ENCODE measurements at places on chromosomes 16 and 17.

DNA sequence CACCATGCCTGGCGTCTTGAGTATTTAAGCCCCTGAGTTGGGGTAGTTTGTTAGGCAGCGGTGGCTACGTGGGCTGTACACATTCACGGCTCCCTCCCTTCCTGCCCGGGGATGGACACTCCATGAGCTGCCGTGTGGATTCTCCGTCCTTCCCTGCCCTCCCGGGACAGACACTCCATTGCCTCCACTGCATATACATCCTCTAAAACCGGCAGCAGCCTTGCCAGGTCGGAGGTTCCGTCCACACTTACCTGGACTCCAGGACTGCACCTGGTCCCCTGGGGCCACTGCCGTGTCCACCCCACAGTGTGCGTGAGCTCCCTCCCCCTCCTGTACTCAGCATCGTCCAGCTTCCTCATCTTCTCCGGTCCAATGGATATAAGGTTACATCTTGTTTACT, 3.5 kb upstream of the SPATA2L start:
- no peak for DNase-seq

DNA sequence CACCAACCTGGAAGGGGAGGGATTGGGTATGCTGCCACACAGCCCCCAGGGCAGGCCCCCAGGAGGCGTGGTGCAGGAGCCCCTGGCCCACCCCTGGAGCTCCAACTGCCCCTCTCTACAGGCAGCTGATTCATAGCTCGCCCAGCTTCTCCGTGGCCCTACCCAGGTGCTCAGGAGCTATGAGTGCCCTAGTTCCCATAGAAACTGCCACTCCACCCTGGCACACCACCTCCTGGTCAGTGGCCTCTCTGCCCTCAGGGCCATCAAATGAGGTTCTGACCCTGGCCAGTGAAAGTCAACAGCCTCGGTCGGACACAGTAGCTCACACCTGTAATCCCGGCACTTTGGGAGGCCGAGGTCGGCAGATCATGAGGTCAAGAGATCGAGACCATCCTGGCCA, 18.0 kb downstream of the CNGB1 start:
- no peak for DNase-seq

DNA sequence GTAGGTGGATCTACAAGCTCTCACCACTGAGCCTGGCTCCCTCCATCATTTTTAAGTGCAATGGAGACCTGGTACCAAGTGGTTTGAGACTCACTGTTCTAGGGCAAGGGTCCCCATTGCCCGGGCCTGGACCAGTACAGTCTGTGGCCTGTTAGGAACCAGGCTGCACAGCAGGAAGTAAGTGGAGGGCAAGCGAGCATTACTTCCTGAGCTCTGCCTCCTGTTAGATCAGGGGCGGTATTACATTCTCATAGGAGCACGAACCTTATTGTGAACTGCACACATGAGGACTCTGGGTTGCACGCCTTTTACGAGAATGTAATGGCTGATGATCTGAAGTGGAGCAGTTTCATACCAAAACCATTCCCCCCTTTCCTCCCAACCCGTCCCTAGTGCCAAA, 6.8 kb upstream of the ZNF594 start:
- no peak for DNase-seq

GRCh38 chr16:1772908-1773702, at the start of gene MRPS34:
TSS of gene MRPS34 (minus strand) at chr16:1773134. CDS start at chr16:1773119, 15 bp downstream.
- DNase-seq, result peak; percentile 65

GRCh38 chr16:75074920-75075687, 41.5 kb downstream of the LDHD start:
- peak; percentile 33 for DNase-seq
